Activated T-cell treated with anti-CD3 and anti-CD28 coated beads for 1 hour (primary cell): ENCODE measurements at places on chromosomes 7 and 10.

DNA sequence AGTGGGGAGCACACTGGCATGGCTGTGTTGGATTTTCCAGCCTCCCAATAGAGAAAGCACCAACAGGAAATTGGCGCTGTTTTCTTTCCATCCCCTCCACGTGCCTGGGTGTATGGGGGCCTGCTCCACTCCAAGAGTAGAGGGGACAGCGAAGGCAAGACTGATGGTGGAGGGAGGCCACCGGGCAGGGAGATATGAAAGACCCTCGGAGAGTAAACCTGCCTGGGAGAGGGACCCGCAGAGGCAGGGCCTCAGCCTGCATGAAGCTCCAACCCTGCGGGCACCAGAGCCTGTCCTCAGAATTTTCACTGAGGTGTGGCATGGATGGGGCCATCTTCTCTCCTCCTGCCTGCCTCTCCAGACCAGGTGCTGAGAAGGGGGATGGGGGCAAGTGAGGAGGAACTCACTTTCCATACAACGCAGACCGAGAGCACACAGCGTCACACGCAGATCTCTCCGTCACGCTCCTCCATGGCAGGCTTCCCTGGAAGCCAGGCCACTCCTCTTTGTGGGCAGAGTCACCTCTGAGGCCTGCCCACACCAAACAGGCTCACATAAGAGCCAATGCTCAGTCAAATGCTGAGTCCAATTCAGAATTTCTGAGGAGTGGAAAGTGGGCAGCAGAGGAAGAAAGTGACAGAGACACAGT, 18.8 kb downstream of the ANXA11 start:
- no peak for DNase-seq

- DNase-seq, result peak; percentile 52
These were observed at the start of gene PTPRE for GRCh38 chr10:127906548-127907377. PTPRE (plus strand) TSS chr10:127907103; CDS start chr10:128040882, 133,779 bp downstream.

- DNase-seq, result no peak
These were observed 9.6 kb downstream of the GDF10 start for GRCh38 chr10:47309408-47310089.

DNA sequence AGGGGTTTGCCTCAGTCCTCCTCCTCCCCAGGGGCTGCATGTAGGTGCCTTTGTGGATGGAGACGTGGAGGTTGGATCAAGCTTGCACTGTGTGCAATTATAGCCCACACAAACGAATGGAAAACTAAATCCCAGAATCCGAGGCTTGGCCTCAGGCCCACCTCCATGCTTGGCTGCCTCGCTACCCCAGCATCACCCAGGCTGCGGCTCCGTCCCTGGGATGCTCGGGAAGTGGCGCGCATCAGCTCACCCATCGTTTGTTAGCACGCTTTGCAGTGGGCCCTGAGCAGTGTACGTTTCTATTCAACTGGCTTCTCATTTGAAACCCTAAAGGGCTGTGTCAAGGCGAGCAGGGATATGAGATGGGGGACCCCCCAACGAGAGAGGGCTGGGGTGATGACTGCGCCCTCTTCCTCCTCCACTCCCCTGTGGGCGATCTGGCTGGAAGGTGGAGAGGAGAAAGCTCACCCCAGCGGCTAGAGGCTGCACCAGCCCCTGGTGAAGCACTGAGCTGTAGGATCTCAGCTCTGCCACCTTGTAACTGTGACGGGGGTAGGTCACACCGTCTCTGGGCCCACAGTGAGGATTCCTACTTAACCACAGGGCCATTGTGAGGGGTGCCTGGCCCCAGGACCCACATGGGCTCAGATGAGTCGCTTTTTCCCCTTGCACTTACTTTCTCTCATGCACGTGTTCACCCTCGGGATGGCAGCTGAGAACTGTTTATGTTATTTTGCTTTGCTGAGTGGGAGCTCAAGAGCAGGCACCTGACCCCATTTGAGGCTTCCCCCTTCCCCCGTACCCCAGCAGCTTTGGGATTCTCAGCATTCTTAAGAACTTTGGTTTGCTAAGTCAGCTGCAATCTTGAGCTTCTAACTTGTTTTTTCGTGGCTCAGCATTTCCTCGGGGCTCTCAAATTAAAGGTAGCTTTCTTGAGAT, 12.7 kb upstream of the BTBD16 start:
- DNase-seq, result no peak

- DNase-seq, result no peak
These were observed 208.3 kb upstream of the KMT2E start for GRCh38 chr7:104805449-104806317.

DNA sequence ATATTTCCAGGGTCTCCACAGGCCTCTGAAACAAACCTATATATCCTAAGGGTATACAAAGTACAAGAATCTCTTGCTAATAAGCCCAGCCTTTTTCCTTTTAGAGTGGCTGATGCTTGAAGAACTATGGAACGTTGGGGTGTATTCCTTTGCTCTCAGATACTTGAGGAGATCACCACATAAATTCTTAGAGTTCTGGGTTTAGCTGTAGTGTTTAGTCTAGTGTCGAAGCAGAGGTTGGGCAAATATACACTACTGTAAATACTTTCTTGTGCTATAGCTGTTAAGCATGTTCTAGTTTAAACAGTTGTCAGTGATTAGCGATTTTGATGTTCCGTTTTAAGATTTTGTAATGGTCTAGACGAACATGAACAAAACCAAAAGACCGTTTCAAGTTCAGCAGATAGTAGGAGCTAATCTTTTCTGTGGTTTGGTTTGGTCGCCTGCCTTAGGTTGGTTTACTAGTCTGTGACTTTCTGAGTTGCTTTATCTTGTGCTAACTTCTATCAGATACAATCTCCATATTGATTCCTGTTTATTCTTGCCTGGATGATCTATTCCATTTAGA, 229.6 kb downstream of the NSUN6 start:
- DNase-seq, result no peak

DNA sequence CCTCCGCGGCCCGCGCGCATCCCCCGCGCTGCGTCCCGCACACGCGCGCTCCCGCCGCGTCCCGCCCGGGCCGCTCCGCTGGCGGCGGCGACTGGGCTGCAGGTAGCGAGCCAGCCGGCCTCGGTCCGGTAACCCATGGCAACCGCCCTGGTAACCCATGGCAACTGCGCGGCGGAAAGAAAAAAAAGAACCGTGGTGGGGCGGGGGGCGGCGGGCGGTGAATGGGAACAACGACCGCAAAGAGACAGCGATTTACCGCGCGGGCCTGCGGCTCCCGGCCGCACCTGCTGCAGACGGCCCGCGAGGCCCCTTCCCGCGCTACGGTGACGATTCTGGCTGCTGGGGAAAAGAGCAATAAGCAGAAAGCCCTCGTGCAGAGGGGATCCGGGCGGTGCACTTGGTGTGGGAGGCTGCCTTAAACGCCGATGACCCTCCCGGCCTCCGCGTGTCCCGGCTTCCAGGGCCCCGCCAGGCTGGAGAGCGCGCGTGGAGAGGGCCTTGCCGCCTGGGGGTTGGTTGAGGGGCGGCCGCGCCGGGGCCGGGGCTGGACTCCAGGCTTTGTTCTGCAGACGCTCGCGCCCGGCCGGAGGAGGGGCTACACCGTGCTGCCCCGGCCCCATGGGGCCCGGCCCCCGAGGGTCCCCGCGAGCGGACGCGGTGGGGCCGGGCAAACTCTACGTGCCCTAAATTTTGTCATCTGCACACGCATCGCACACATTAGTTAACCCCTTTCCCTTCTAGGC, 84.7 kb downstream of the SNX10 start:
- DNase-seq, result no peak

GRCh38 chr7:96720843-96721242, 11.2 kb upstream of the SEM1 start:
- no peak for DNase-seq

DNA sequence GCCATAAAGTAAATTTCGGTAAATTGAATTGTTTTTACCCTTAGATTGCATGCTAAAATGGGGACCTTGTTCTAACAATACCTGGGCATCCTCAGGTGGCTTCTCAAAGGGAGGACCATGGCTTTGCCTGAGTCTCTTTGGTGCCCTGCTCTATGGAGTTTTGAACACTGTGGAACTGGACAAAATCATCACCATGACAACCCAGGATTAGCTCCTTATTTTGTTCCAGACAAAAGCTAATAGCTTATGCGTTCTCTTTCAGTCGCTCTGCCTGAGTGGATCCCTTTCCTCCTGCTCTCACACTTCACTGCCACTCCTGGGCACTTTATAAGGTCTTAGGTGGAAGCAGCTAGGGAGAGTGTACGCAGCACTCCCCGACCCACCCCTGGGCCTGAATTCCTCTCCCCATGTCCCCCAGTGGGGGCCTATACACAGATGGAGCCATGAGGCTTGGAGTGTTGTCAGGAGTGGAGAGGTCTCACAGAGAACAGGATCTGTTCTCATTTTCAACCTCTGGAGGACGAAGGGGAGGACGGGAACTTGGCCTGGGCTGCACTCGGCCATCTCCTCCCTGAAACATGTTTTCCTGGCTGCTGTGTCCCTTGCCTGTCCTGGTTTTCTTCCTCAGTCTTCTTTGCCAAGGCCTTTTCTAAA, 19.0 kb downstream of the ADCYAP1R1 start:
- no peak for DNase-seq

DNA sequence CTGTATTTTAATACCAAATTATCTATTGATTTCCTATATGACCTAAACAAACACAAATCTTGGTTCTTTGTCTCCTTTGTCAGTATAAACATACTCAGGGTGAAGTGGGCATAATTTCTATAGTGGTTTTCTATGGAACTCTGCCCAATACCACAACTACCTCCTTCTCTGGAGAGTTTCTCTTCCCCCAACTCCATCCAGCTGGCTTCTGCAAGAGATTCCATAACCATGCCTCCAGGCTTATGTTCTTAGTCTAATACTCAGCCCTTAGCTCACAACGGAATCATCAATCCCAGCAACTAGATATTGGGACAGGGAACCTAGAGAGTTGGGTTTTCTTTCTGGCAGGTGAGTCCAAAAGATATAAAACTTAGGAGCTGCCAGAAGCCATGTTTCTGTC, 127.3 kb downstream of the TRIL start:
- DNase-seq, result no peak

DNA sequence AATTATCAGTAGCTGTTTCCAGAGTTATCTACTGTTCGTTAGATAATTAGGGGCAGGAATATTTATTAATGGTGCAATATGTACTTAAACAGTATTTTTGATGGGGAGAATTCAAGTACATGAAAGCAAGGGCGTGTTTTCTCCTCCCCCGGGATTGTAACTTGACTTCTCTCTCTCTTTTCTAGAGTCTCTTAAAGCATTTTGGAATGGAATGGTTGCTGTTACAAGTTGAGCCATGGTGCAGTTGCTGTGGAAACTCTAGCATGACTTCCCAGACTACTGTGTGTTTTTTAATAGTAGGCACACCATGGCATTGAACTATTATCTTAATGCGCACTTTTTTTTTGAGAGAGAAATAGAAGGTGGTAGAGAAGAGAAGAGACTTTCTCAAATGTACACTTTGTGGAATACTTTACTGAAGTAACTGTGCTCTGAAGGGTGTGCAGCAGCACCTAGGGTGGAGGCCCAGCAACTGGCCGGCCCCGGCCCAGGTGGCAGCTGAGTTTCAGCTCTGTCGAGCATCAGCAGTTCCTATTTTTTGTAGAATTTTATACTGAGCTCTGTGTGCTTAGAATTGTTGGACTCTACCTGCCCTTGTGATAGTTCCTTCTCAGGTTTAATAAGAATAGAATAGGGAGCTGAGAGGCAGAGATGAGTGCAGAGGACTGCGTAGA, 64.4 kb downstream of the CCNY start:
- DNase-seq, result no peak

- DNase-seq, result no peak
These were observed 136.5 kb upstream of the NAMPT start for GRCh38 chr7:106421181-106421762.

DNA sequence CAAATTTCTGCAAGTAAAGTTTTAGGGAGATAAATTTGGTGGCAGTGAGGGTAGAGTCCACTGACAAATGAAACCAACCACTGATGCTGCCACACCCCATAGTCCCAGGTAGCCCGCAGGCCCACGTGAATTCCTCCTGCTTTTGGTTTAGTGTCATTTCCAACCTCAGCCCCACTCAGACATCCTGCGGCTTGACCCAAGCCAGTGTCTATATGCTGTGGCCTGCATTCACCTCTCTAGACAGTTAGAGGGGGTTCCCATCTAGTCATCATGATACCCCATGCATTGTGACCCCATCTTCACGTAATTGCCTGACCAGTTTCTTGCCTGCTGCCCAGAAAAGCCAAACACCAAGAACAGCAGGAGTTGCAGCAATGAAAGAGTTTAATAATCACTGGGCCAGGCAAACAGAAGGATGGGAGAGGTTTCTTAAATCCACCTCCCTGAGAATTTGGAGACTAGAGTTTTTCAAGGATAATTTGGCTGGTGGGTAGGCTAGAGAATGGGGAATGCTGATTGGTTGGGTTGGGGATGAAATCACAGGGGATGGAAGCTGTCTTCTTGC, 332.0 kb upstream of the GALNT17 start:
- DNase-seq, result no peak

DNA sequence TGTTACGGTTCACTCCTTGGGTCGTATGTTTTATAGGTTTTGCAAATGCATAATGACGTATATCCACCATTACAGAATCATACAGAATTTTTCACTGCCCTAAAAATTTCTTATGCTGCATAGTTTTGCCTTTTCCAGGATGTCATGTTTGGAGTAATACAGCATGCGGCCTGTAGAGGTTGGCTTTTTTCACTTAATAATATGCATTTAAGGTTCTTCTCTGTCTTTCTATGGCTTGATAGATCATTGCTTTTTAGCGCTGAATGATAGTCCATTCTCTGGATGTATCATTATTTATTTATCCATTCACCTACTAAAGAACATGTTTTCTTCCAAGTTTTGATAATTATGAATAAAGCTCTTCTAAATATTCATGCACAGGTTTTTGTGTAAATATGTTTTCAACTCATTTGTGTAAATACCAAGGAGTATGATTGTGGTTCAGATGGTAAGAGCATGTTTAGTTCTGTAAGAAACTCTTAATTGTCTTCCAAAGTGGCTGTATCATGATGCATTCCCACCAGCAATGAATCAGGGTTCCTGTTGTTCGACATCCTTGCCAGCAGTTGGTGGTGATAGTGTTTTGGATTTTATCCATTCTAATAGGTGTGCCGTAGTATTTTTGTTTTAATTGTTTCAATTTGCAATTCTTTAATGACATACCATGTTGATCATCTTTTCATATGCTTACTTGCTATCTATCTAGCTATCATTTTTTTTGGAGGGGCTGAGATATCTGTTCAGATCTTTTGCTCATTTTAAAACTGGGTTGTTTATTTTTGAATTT, 531.2 kb upstream of the GHITM start:
- DNase-seq, result no peak
